ENCODE measurements at places on chromosomes 6 and 20.

GRCh38 chr20:63972312-63973159 is 2.8 kb upstream of the ZNF512B start:
- DNase-seq, result no peak

GRCh38 chr6:77368660-77369313 is 94.5 kb downstream of the HTR1B start:
- peak; percentile 30 for DNase-seq

DNA sequence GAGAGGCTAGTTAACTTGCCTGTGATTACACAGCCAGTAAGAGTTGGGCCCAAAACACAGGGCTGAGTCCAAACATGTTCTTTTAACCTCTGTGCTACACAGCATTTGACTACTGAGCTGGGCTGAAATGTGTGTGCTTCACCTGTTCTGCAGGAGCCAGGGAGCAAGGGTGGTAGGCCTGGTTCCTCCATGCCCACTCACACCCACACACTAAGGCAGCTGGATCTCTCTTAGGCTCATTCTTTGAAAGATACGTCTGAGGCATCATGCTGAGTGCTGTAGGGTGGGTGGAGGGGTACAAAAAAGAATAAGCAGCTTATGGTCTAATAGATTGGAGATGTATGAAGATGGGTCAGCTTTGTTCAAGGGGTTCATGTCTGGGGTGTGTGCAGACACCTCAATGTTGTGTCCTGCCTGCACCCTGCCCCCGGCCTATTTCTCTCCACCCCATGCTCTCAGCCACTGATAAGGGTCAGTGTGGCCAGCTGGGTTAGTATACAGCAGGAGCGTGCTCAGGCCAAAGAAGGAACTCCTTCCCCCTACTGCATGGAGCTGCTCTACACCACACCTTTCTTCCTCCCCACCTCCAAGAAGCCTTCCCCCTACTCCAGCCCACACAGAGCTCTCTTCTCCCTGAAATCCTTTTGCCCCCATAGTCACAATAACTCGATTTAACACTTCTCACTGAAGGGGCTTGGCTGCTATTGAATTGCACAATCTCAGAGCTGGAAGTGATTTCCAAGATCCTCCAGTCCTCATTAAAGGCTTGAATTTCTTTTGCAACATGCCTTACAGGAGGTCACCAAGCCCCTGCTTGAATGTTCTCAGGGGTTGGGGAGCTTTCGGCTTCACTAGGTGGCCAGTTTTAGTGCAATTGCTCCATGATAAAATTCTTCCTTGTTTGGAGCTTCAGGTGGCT is 3.4 kb downstream of the PPP2R5D start:
- no peak for DNase-seq

GRCh38 chr6:80029470-80029869 is 25.0 kb downstream of the TTK start:
- DNase-seq, result no peak

DNA sequence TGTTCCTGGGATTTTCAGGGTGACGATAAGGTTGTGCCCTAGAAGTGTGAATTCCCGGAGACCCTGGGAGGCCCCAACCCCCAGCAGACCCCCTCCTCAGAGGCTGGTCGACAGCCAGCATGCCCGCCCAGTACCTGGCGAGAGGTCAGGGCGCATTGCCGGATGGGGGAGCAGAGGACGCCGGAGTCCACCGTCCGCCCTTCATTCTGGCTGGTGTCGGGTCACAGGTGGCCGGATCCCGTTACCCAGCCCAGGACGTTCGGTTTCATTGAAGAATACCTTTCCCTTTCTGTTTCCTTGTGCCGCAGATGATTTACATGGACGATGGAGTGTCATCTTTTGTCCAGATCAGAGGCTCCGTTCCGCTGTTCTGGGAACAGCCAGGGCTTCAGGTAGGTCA is 61.3 kb downstream of the SYNJ2 start:
- no peak for DNase-seq

- no peak for DNase-seq
Observed at GRCh38 chr6:42390228-42390934, 61.3 kb downstream of the TRERF1 start.

- DNase-seq, result no peak
Observed at GRCh38 chr6:72873433-72873832, 251.6 kb downstream of the KCNQ5 start.

- no peak for DNase-seq
Observed at GRCh38 chr6:127533011-127533410, 13.9 kb upstream of the MTCL3 start.

- no peak for DNase-seq
Observed at GRCh38 chr6:112691289-112691688, 344.2 kb downstream of the RFPL4B start.

Data from NT2/D1 (cell line).